ENCODE measurements at places on chromosomes 6 and 20.

DNA sequence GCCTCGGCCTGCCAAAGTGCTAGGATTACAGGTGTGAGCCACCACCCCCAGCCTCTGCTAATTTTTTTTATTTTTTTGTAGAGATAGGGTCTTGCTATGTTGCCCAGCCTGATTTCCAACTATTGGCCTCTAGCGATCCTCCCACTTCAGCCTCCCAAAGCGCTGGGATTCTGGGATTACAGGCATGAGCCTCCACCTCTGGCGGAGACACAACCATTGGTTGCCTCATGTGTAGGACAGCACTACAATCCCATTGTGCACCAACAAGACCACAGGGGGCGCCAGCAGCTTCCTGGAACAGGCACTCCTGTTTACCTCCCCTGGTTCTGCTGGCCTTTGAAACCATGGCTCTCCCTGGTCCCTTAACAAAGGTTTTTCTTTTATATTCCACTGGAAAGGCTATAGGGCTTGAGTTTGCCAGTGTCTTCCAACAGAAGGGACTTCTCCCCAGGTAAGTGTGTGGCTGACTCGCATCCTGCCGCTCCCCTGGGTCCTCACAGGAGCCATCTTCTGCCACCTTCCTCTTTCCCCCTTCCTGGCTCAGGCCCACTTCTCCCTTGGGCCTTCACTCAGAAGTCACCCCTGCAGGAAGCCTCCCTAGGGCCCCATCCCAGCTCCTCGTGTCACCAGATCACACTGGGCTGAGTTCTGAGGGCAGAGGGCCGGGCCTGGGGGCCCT lies 39.2 kb upstream of the TLDC2 start:
- peak; percentile 66 for DNase-seq

DNA sequence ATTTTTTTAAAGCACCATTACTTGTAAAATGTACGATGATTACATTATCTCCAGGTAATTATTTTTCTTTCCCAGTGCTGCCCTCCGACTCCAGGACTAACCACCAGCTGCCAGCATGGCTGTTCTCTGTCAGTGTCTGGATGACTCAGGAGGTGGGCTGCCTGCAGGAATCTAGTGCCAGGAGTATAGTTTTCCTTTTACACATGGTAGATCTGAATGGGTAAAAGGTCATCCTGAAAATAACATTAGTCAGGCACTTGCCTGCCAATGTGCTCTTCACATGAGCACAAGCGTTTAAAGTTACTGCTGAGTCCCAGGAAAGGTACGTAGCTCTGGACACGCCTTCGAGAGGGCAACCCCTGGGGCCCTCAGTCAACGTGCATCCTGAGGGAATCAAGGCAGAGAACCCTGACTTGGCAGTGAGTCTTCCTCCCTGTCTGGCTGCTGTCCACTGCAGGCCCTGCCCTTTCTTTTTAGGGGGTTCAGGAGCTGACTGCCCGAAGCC lies 2.4 kb downstream of the DYNLT1 start:
- no peak for DNase-seq

DNA sequence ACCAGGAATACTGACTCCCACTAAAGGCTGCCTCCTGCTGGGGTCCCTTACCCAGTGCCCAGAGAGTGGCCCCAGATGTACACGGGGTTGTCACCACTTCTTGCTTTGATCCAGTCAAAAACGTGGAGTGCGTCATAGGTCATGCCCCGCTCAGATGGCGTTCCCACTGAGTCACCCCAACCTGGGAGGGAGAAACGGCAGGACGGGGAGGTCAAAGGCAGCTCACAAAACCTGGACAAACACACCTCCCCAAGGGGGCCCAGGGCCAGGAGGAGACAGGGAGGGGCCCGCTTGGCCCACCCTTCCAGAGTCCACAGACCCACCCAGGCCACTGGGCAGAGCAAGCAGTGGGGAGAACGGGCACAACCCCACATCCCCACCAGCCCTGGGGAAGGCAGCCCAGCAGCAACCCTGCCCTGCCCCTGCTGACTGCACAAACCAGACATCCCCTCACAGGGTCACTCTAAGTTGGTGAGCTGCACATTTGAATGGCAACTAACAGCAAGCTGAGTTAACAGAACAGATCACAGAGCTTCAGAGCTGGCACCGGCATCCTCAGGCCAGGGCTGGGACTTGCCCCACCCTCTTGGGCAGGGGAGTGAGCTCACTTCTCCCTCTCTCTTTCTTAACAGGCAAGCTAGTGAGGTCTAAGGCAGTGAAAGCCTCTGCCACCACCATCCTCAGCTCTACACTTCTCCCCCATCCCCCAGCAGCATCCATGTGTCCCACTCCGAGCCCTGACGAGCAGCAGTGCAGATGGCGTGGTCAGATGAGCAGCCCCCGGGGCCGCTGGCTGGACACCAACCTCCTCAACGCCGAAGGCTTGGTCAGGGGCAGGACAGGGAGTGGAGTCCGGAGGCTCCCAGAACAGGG lies 61.7 kb downstream of the PYGB start:
- DNase-seq = peak; percentile 91

DNA sequence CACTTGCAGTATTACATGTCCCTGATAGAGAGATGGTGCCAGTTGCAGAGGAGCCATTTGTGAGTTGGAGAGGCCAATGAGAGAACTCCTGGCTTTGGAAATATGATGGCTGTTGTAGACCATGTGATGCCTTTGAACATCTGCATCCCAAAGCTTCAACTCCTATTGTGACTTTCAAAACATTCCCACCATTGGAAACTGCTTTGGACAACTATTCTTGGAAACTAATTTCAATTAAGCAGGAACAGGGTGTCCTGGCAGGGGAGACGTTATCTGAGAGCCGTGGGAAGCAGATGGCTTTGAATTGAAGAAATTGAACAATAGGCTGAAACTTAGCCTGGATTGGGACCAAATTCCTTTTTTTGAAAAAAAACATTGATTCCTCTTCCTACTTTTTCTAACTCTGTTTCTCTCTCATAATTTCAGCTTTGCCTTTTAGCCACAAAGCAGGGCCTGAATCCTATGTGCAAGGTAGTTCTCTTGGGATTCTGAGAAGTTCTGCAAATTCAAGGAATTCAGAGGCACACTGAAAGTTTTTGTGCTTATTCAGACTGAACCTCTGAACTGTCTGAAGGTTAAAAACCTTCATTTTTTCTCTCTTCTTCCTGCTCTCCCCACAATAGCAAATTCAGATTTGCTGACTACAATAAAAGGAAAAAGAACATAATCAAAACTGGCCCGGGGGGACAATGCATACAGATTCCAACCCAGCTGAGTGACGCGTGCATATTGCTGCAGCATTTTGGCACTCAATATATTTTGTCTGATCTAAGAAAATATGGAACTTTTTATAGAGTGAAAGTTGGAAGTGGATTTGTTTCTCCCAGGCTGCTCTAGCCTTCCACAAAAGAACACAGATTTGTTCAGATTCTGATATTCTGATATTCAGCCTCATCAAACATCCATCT lies 720.4 kb upstream of the CHD6 start:
- no peak for DNase-seq
